Stimulated activated CD4-positive, alpha-beta T cell treated with anti-CD3 and anti-CD28 coated beads, Interleukin-1b, Interleukin-23, amount 100 ng/mL, for 24 hours (primary cell): ENCODE measurements at places on chromosomes 2 and 18.

GRCh38 chr2:146503366-146503765, 1341.5 kb upstream of the ACVR2A start:
- no peak for DNase-seq

GRCh38 chr2:11749646-11750349, 3.4 kb downstream of the LPIN1 start:
- no peak for DNase-seq

GRCh38 chr2:174683392-174683759, 80.9 kb downstream of the CHRNA1 start:
- DNase-seq = no peak

DNA sequence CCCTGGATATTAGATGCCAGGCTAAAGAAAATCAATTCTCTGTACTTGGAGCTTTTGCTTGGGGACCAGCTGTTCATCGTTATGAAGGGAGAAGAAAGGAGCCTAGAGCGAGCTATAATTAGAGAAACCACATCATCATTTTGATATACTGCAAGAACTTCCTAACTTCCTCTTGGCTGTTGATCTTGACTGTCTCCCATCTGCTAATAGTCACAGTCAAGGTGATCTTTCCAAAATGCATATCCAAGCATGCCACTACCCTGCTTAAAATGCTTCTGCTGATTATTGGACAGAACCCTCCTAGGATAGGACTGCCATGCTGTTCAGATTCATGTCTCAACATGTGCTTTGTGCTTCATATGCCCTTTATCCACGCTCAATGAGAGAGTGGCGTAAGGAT, 54.8 kb downstream of the RAPGEF4 start:
- DNase-seq = no peak

GRCh38 chr18:23204589-23205235, 69.4 kb downstream of the CABLES1 start:
- DNase-seq = no peak

- DNase-seq = no peak
Observed at GRCh38 chr2:46181789-46182530, 115.2 kb upstream of the EPAS1 start.

DNA sequence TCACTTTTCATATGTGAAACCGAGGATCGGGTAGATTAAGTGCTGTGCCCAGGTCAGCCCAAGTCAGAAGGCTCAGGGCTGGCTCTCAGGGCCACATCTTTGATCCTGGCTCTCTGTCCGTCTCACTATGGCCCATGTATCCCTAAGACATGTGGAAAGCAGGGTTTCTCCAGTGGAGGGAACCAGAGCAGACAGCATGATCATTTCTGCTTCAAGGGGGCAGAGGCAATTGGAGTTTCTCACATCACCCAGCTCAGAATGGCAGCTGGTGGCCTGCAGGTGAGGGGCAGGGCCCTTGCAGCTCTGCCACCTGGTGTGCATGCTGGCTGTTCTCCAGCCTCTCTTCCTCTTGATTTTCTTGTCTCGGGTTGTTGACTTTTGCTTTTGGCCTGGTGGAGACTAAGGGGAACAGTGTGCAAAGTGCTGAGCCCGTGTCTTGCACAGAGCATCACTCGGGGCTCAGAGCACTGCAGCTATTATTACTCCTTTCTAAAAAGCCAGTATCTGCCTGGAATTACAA, 27.0 kb downstream of the LDLRAD4 start:
- no peak for DNase-seq

DNA sequence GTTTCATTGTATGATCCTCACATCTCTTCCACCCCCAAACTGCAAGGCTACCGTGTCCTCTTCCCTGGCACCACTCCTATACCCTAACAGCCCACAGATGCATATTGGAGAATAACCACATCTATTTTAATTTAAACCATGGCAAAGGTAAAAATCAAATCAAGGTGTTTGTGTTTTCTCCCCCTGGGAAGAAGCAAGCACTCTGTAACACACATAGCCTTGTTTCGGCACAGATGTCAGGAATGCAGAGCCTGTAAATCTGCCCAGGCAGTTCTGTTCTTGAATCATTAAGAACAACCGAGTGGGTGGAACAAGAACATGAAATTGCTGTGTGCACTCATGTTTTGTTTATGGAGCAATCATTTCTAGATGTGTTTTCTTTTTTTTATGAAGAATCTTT, 6.8 kb upstream of the COX7A2L start:
- no peak for DNase-seq

GRCh38 chr2:142650601-142651000, 226.9 kb upstream of the KYNU start:
- no peak for DNase-seq

DNA sequence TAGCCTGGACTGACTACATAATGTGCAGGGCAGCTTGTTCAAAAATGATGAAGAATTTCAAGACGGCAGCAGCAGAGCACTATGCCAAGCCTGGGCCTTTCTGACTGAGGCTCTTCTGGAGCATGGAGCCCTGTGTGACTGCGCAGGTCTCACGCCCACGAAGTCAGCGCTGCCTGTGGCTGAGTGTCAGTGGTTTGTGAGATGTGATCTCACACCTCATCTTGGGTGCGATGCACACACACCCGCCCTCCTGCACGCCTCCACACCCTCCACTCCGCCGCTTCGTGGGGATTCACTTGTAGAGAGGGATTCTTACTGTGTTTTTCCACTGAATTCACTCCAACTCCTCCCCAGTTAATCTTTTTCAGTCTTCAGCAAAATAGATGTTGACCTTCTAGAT, 103.9 kb downstream of the VIT start:
- peak; percentile 41 for DNase-seq

GRCh38 chr2:104774631-104775030, 79.3 kb upstream of the POU3F3 start:
- DNase-seq = no peak

- DNase-seq = no peak
Observed at GRCh38 chr18:53426666-53427184, 797.7 kb downstream of the MBD2 start.

GRCh38 chr2:8803658-8804379, 33.6 kb downstream of the KIDINS220 start:
- peak; percentile 20 for DNase-seq

GRCh38 chr18:74540652-74541421, 6.5 kb downstream of the CNDP1 start:
- no peak for DNase-seq

DNA sequence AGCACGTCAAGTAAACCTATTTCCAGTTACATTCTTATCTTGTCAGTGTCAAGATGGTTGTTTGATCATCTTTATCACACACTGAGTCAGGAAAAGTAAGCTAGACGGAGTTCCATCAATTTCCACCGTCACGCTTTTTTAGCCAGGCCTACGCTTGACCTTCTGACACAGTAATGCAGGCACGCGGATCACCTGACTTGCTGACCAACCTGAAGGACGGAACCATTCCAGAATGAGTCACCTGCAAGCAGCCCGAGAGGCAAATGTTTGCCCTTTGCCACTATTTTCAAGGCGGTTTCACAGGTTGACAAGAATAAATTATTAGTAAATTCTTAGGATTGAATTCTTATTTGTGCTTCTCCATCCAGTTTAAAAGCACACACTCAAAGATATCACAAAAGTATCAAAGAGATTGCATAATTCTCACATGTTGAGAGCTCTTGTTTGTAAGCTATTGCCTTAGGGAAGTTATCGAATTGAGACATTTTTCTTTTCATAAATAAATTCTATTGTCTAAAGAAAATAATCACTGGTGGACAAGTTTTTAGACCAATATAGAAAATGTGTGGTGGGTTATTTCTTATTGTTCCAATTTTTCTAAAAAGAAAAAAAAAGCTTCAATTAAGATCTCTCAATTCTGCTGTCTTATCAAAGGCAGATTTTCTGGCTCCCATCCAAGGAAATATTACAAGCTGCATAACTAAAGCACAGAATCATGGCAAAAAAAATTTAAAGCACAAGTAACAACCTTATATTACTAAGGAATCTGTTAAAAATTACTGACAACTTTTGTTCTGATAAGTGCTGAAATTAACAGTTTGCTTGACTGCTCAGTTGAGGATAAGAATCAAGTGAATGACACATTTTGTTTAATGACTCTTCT, 31.9 kb downstream of the UXS1 start:
- no peak for DNase-seq

- no peak for DNase-seq
Observed at GRCh38 chr2:195021711-195022507, 635.1 kb upstream of the SLC39A10 start.

- DNase-seq = no peak
Observed at GRCh38 chr2:20349513-20349921, 1.1 kb downstream of the PUM2 start.

GRCh38 chr18:57835904-57836303, 32.8 kb upstream of the ATP8B1 start:
- no peak for DNase-seq

- DNase-seq = no peak
Observed at GRCh38 chr2:152766928-152767327, 48.5 kb downstream of the ARL6IP6 start.

DNA sequence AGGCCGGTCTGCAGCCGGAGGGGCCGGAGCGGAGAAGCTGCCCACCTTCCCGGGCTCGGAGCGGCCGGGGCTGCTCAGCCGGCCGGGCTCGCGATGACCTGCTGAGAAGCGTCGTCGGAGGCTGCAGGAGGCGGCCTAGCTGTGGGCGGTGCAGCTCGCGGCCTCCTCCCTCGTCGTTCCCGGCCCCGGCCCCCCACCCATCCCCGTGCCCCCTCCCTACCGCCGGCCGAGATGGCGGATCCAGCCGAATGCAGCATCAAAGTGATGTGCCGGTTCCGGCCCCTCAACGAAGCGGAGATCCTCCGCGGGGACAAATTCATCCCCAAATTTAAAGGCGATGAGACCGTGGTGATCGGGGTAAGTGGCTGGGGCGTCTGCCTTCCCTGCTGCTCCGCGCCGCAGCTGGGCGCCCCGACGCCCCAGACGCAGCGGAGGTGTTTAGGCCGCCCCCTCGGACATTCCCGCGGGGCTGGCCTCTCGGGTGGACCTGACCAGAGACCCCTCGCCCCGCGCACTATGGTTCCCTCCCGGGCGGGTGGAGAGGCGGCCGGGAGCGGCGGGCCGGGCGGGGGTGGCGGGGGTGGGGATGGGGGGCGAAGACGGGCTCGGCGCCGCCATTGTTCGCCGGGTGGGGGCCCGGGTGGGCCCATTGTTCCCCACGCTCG, 492 bp downstream of the KIF5C start:
- DNase-seq = no peak

DNA sequence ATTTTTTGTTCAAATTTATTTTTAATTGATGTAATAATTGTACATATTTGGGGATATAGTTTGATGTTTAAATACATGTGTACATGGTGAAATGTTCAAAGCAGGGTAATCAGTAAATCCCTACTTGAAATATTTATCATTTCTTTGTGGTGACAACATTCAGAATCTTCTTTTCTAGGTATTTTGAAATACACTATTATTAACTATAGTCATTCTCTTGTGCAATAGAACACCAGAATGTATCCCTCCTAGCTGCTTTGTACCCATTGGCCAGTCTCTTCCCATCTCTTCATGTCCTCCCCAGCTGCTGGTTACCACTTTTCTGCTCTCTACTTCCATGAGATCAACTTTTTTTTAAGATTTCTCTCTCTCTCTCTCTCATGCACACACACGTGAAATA, 126.5 kb downstream of the ZNF407 start:
- no peak for DNase-seq

DNA sequence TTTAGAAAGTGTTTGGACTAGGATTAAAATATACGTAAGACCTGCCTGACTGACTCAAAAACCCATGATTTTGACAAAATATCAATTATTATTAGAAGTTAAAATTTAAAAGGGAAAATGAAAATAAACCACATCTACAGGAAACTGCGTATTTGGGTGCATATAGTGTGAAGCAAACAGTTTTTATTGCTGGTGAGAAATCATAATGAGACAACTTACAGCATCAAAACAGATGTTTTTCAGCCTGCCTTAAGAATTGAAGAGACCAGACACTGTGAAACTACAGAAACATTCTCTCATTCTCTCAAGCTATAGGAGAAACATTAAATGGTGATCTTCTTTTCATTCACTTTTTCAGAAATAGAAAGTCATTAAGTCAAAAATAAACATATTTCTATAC, 62.9 kb downstream of the RAD51AP2 start:
- DNase-seq = no peak

GRCh38 chr2:27823135-27823534, 51.6 kb downstream of the MRPL33 start:
- DNase-seq = no peak

DNA sequence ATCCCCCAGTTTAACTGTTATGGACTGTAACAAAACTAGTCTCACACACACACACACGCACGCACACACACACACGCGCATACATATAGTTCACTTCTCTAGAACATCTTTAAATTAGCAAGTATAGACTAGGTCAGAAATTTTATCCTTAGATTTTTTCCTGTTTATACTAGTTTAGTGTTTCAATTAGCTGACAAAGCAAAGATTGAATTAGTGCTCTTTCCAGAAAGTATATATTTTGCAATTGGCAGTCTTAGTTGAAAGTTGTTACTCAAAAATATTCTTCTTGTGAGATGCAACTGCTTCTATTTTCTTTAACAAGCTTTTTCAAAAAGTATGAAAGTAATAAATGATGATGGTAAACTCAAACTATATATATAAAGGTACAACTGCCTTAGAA, 22.5 kb downstream of the PLEKHA3 start:
- no peak for DNase-seq

DNA sequence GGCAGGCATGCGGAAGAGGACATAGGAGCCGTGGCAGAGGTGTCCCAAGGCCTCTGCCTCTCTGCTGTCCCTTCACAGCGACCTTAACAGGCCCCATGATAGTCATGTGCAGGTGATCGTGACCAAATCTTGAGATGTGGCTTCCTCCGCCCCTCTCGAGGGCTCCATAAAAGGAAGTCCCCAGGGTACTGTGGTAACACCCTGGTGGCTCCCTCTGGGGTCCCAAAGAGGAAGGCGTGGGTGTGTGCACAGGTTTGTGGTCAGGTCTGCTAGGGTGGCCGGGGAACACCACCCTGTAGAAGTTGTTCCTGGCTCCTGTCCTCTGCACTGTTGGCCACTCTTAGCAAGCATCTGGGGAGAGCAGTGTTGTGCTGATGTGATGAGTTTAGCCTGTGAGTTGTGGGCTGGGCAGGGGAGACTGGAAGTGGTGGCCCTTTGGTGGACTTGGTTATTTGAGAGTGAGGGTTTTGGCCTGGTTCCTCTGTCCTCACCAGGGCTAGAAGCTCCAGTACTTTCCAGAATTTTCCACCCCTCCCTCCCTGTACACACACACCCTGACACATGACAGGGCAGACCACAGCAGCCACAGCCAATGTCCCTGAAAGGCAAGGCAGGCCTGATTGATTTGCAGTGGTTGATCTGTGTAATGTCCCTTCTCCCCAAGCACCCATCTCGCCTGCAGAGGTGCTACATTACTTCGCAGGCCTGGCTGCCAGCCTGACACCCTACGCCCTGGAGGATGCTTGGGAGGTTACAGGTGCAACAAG, 68.9 kb upstream of the BOD1L2 start:
- DNase-seq = no peak

- DNase-seq = no peak
Observed at GRCh38 chr2:19238440-19239060, 119.9 kb downstream of the OSR1 start.

- DNase-seq = no peak
Observed at GRCh38 chr18:37175727-37176620, 347.0 kb downstream of the KIAA1328 start.

- DNase-seq = no peak
Observed at GRCh38 chr2:129778584-129778877, 200.9 kb upstream of the RAB6C start.

GRCh38 chr2:68939962-68940361, 12.7 kb downstream of the GKN2 start:
- DNase-seq = no peak

- no peak for DNase-seq
Observed at GRCh38 chr18:62578980-62579511, 56.2 kb downstream of the ZCCHC2 start.

GRCh38 chr2:97966545-97967215, 29.1 kb downstream of the TMEM131 start:
- no peak for DNase-seq

- no peak for DNase-seq
Observed at GRCh38 chr2:36670881-36671595, 25.5 kb upstream of the VIT start.
